ENCODE measurements at places on chromosomes 11 and 22.

DNA sequence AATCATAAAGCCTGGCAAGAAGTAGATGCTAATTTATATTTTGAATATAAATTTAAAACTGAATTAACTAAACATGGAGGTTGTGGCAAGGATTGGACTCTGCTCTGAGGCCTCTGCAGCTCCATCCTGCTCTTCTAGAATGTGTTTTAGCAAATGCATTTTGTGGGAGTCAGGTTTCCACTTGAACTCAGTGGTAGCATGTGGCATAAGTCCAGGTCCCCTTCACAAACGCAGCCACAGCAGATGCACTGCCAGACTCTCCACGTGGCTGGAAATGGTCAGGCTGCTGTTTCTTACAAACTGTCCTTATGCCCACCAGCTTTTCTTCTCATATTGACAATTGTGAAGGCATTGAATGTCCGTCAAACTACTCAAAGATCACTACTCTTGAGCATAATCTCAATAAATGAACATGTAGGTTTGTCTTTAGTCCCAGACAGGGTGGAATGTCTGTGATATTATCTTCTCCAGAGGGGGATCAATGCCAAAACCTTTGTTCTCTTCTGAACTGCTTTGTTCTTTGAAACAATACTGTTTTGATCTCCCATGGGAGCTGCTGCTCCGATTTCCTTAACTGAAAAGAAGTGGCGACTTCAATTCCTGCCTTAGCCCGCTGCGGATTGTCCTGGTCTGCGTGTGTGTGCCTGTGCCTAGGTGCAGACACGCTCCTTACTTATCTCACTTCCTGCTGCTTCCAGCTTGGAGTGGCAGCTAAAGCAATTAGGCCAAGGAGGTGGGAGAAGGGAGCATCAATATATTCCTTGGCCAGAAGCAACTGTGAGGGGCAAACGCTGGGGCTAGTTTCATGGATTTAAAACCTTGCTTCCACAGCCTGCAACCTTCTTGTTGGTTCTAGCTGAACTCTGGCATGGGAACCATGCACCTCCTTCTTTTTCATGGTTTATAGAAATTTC lies 24.2 kb downstream of the EIF4G2 start:
- DNase-seq: no peak

DNA sequence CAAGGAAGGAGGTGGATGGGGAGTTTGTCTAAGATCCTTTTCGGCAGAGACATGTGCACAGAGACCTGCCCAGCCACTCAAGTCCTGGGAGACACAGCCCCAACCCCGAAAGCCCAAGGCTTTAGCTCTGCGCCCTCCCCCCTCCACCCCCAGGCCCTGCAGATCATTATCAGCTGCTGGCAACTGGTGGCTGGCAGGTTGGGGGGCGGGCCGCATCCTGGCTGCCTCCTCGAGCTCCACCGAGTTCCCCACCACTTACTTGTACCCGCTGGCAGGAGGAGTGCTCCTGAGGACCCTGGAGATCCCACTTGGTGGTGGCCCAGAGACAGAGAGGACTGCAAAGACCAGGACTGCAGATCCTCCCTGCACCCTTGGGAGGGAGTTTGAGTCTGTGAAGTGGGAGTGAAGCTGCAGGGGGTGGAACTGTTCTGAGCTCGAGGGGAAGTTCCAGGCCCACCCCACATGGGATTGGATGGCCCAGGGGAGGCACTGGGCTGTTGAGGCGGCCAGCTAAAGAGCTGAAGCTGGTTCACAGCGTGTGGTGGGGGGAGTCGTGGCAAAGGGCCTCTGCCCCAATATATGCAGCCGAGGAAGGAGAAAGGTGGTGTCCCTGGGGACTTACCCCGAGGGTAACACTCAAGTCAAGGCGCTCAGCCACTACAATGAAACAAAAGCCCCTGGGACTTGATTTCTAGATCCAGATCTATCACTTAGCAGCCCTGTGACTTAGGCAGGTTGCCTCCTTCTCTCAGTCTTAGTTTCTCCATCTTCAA lies 19.9 kb upstream of the CCDC86 start:
- DNase-seq: no peak

- DNase-seq: no peak
These were observed 95.8 kb downstream of the TBC1D22A start for GRCh38 chr22:46858181-46858771.

DNA sequence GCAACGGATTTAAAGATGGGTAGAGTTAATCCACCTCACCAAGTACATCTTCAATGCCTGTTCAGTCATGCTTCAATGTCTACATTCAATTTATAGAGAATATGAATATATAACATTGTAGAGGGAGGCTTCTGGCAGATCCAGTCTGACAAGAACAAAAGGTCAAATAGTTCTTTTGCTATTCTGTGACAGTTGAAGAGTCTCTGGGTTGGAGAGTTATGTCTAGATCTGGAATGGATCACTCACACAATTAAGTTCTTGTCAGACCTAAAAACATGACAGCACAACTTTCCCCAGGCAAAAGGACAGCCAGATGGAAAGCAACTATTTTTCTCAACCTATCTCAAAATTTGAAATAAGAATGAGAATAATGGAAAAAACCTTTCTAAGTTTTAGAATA lies 15.3 kb upstream of the GAB2 start:
- no peak for DNase-seq

- DNase-seq: no peak
These were observed 14.8 kb downstream of the FSHB start for GRCh38 chr11:30245621-30246020.

DNA sequence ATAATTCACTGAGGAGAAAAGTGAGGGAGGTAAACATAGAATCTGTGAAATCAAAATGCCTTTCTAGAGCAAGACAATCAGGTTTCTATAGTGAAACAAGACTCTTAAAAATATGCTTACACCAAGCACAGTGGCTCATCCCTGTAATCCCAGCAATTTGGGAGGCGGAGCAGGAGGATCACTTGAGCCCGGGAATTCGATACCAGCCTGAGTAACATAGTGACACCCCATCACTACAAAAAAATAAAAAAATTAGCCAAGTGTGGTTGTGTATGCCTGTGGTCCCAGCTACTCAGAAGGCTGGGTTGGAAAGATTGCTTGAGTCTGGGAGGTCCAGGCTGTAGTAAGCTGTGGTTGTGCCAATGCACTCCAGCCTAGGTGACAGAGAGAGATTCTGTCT lies 43.2 kb upstream of the ME3 start:
- no peak for DNase-seq

GRCh38 chr11:117782101-117782500 lies 14.9 kb downstream of the DSCAML1 start:
- DNase-seq: no peak

GRCh38 chr11:47659276-47659675 lies 16.9 kb upstream of the MTCH2 start:
- DNase-seq: no peak

DNA sequence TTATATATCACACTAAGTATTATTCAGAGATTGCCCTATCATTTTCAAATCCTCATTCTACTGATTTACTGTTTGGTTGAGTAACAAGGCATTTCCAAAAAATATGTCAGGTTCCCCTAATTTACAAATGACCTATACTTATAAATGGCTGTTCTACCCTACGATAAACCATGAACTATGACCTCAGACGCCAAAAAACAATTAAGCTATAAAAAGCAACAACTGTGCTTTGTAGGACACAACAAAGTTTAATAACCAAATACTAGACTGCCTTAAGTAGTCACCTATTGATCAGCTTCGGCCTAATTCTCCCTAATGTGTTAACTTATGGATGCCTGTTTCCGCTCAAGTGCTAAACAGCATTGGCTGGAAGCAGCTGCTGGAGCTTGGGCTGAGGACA lies 53.2 kb downstream of the PICALM start:
- no peak for DNase-seq

GRCh38 chr11:13955971-13956421 lies 6.5 kb upstream of the SPON1 start:
- peak; percentile 55 for DNase-seq

- DNase-seq: no peak
These were observed 33.7 kb downstream of the CSRP3 start for GRCh38 chr11:19168090-19168489.
